ENCODE measurements at places on chromosomes 4 and X. TPM values are rescaled to one million over a fixed set of nuclear protein-coding genes. Genes with fewer than 3 reads are reported as not detected.
A peak's percentile ranks its signal among the peaks of the same experiment; 100 is the strongest.

- DNase-seq: no peak
Measured at GRCh38 chr4:151641167-151641566, 119.6 kb downstream of the GATB start.

GRCh38 chr4:18777190-18777930, 755.8 kb upstream of the LCORL start:
- DNase-seq: no peak

DNA sequence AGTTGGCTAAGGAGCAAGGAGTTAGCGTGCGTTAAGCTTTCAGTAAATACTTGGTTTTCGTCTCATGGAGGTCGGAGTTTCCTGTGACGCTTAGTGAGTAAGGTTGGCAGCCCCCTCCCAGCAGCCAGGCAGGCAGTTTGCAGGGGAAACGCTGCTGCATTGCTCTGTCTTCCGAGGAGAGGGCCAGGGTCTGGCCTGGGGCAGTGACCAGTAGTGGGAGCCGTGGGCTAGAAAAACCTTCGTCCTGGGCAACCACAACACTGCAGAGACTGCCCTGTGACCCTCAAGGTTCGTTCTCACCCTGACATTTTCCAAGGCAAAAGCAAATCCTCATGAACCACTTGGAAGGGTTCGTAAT, 432 bp downstream of the TMEM175 start:
- no peak for DNase-seq

DNA sequence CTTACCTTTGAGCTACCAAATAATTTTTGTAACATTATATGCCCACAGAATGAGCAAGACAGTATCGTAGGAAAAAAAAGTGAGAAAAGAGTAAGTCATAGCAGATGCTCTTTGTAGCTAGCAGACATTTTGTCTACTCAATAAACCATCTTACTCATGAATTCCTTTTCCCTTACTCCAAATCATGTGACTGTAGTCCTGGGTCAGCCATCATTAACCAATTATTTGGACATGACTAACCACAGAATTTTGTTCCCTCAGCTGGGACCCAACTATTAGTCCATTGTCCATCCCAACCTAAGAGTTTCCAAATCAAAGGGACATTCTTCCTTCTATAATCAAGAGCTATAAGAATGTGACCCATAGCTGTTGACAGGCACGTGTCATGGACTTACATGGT, 11.4 kb downstream of the UBE2D3 start:
- DNase-seq: peak; percentile 83

- DNase-seq: no peak
Measured at GRCh38 chr4:123364906-123365305, 31.7 kb upstream of the SPRY1 start.

GRCh38 chr4:143728166-143728565, 27.7 kb upstream of the FREM3 start:
- DNase-seq: no peak

DNA sequence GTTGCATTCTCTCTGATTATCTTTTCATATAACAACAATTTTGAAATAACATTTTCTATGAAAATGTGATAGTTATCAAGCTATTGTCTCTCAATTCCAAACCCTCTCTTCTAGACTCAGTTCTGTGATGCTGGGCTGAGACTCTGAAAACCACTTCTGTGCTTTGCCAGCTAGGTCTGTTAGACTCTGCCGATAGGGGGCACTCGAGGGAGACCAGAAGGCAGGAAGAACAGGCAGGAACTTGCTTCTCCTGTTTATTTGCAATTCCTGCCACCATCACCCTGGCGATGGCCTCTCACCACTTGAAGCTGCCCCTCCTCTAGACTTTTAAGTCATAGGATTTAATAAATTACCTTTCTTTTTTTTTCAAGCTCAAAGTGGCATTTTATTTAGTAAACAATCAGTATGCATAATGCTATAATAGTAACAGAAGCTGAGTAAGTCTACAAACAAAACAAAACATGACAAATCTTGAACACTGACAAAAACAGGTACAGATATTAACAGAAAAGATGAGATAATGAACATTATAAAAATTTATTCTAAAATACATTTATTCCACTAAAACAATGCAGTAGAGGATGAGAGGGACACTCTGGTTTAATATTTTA, 49.7 kb downstream of the RASL11B start:
- peak; percentile 16 for DNase-seq

GRCh38 chr4:44671636-44672035, 6.6 kb upstream of the GUF1 start:
- no peak for DNase-seq

DNA sequence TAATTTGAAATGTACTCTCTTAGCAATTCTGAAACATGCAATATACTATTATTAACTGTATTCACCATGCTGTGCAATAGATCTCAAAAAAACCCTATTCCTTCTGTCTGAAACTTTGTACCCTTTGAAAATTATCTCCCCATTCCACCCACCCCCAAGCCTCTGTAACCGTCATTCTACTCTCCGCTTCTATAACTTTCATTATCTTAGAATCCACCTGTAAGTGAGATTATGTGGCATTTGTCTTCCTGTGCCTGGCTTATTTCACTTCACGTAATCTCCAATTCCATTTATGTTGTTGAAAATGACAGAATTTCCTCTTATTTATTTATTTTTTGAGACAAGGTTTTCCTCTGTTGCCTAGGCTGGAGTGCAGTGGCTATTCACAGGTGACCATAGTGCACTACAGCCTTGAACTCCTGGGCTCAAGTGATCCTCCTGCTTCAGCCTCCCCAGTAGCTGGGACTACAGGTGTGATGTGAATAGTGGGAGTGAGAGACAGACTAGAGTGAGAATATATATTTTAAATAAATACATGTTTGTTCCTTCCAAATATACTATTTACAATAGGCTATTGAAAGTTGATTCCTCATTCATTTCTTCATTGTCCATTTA, 30.5 kb downstream of the VSIG4 start:
- DNase-seq: no peak

GRCh38 chr4:54440394-54441136, 211.5 kb downstream of the PDGFRA start:
- no peak for DNase-seq

DNA sequence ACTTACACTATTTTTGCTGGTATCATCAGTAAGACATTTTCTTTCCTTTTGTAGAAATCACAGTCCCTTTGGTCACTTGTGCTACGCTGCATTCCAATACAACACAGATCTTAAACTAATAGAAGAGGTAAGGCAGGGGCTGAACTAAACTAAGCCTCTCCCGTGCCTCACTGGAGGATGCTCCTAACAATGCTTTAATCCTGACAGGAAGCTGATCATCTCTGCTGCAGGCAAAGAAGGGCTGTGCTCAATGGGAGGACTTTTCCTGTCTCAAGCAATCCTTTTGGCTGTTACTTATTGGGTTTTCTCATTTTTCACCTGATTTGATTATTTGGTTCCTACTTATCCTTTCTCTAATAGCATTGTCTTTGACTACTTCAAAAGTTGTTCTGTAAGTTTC, 583.1 kb downstream of the INPP4B start:
- no peak for DNase-seq

- DNase-seq: no peak
Measured at GRCh38 chrX:111503485-111503993, 7.9 kb upstream of the SERTM2 start.

GRCh38 chrX:10350981-10351380, 194.2 kb downstream of the CLCN4 start:
- DNase-seq: no peak

DNA sequence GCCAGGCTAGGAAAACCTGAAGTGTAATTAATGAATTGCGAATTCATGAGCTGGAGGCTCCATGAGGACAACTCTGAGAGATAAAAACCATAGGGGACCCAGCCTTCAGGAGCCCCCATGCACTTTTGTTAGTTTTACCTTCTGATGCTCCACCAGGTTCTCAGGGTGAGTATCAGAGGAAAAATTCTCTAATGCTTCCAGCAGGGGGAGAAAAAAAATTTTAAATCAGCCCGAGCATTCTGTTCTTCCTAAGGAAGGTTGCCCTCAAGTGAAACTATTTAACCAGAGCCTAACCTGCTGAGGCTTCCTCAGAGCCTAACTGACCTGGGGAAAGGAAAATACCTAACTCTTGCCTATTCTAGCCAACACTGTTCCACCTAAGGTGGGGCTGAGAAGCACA, 552.6 kb downstream of the PPARGC1A start:
- no peak for DNase-seq

DNA sequence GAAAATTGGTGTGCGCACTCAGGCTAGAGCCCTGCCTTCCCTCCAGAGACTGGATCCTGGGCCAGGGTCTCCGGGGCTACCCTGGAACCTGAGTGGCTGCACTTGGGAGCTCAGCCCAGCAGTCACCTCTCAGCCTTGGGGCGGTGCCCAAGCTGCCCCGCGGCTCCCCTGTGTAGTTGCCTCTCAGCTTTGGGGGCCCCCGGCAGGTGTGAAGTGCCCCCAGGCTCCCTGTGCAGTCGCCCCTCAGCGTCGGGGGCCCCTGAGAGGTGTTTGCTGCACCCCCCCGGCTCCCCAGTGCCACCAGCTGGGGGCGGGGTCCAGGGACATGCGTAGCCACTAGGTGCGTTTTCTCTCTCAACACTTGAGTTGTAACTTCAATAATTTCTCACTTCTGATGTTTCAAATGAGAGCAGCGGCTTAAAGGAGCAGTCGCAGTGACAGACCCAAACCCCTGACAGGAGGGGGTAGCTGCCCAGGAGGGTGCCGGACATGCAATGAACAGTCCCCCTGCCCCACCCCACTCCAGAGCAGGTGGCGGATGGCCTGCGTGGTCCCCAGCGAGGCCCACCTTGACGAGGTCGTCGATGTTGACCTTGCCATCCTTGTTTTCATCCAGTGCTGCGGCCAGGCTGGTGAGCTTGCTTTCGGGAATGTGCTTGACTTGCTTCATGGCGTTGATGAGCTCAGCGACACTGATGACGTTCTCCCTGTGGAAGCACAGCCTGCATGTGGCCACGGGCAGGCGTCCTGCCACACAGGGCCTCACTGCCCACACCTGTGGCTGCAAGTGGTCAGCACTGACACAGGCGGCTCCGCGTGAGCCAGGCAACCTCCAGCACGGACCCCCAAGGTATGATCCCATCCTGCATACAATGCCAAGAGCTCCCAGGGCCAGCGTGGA, 22.3 kb downstream of the FGFR3 start:
- DNase-seq: no peak

DNA sequence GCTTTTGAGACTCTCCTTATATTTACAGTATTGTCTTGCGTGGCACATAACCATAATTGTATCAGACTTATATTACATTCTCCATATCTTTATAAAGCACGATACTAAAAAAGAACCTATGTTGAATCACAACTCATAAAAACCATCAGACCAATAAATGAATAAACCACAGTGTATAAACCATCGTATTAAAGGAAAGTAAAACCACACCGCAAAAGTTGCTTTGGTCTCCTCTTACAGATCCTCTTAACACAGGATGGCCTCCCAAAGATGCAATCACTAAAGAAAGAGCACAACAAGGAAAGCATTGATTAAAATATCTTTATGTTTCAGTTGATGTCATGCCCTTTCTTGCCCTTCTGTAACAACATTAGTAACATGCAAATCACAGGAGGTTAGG, 437.9 kb downstream of the AFF2 start:
- DNase-seq: no peak

GRCh38 chrX:118571836-118572235, 76.2 kb downstream of the DOCK11 start:
- no peak for DNase-seq

CXCL11 gene
- 0.07 TPM for total RNA-seq

INTS6L gene
- total RNA-seq: 3.0 TPM

ENPEP gene
- total RNA-seq: 4.6 TPM

RNF150 gene
- total RNA-seq: 3.2 TPM

HTRA3 gene
- total RNA-seq: 4.7 TPM

MORF4L2 gene
- total RNA-seq: 297 TPM

STPG2 gene
- 0.07 TPM for total RNA-seq

MUC7 gene
- not detected for total RNA-seq

TLL1 gene
- total RNA-seq: 7.9 TPM

CCKAR gene
- total RNA-seq: not detected

AKAP14 gene
- total RNA-seq: not detected

UGT2B11 gene
- not detected for total RNA-seq

MAGEE2 gene
- total RNA-seq: 0.17 TPM

NHS gene
- 9.8 TPM for total RNA-seq

RCHY1 gene
- total RNA-seq: 20.3 TPM

SMIM20 gene
- total RNA-seq: 50.0 TPM

PRRG3 gene
- total RNA-seq: under 0.01 TPM

FAM114A1 gene
- 39.6 TPM for total RNA-seq

MGST2 gene
- total RNA-seq: 29.8 TPM

PLP1 gene
- total RNA-seq: not detected
